Purkinje cell (primary cell): ENCODE measurements at places on chromosomes 7 and 10. TPM values are rescaled to one million over a fixed set of nuclear protein-coding genes. Genes with fewer than 3 reads are reported as not detected.

The CDHR3 gene
- 3.6 and 4.5 TPM in 2 replicates for polyA plus RNA-seq

The SEMA3E gene
- polyA plus RNA-seq, result 12.5 and 19.8 TPM in 2 replicates

The MMS19 gene
- 26.6 and 39.6 TPM in 2 replicates for polyA plus RNA-seq

The BCCIP gene
- 138 and 144 TPM in 2 replicates for polyA plus RNA-seq

The LIPN gene
- not detected in 2 replicates for polyA plus RNA-seq

The BMI1 gene
- polyA plus RNA-seq, result 20.9 and 38.0 TPM in 2 replicates

The TDRD1 gene
- 3.0 and 4.3 TPM in 2 replicates for polyA plus RNA-seq

The ACHE gene
- 0.73 and 1.6 TPM in 2 replicates for polyA plus RNA-seq

The OR2A12 gene
- polyA plus RNA-seq, result not detected in 2 replicates

The SAP25 gene
- polyA plus RNA-seq, result not detected in 2 replicates

The HKDC1 gene
- polyA plus RNA-seq, result 1.6 and 2.2 TPM in 2 replicates

The POR gene
- 16.8 and 31.9 TPM in 2 replicates for polyA plus RNA-seq

The CELF2 gene
- 160 and 185 TPM in 2 replicates for polyA plus RNA-seq

The ZPBP gene
- not detected in 2 replicates for polyA plus RNA-seq

The CPA2 gene
- not detected in 2 replicates for polyA plus RNA-seq

The RPP38 gene
- polyA plus RNA-seq, result 11.8 and 15.2 TPM in 2 replicates

The C10orf105 gene
- polyA plus RNA-seq, result not detected in 2 replicates

The LRRC4 gene
- polyA plus RNA-seq, result 1.2 and 3.0 TPM in 2 replicates

The ANKRD22 gene
- not detected in 2 replicates for polyA plus RNA-seq

The WIPF3 gene
- polyA plus RNA-seq, result 1.0 and 2.4 TPM in 2 replicates

The CACNA2D1 gene
- polyA plus RNA-seq, result 3.9 and 11.5 TPM in 2 replicates

The HOXA5 gene
- polyA plus RNA-seq, result not detected in 2 replicates

The ABCC2 gene
- 0.31 TPM in 1 of 2 replicates, not detected in the other for polyA plus RNA-seq

The NEUROG3 gene
- polyA plus RNA-seq, result not detected in 2 replicates
